ENCODE measurements at places on chromosomes 4 and X.

DNA sequence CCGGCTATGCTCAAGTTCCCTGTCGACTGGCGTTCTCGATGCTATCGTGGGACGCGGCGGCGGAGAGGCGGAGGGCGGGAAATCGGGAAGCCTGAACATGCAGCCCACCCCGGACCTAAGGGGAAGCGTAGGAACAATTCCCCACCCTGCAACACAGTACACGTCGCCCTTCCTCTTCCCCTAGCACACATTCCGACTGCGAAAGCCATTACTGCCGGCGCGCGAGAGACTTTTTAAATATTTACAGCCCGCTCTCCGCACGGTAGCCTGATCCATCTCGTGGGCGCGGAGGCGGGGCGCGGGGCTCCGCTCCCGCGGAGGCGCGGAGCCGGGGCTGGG is 48.1 kb upstream of the BCOR start:
- no peaks in the 10 kb centered on the region for H3K27me3 ChIP-seq
- no peaks in the 10 kb centered on the region for H3K36me3 ChIP-seq
- H3K4me3 ChIP-seq = peak overlapping the region; percentile 39
- H3K4me1 ChIP-seq = peaks cover 8% of the 10 kb centered on the region
- no peak for DNase-seq

DNA sequence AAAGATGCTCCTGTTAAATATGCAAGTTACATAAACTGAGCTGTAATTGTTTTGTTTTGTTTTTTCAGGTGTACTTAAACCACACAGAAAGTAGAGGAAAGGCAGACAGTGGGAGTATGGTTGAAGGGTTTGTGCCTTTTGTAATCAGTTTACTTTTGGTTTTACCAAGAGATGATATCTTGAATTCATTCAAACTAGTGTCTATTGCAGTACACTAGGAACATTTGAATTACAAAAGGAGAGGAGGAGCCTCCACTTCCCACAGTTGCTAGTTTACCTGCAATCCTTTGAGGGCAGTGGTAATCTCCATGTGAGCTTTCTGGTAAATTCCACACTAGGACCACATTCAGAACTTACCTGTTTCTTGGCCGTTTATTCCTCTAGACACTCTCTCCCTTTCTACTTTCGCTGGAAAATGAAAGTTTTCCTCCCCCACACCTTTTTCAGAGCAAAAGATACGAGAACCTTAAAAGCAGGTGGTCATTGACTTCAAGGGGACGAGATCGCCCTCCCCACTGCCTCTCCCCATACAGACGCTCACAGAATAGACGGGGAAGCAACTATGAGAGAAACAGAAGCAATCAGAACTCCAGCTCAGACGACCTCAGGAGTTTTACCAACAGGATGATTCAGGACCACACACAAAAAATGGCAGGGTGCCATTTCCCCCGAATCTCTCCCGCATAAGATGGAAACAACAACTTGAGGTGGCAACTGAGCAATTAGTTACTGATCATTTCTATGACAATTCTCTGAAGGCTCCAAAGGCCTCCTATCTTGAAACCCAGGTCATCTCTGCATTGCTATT is 3.3 kb downstream of the RBM47 start:
- H3K27ac ChIP-seq = no peak overlapping the region
- H3K36me3 ChIP-seq = no peaks in the 10 kb centered on the region
- peak; percentile 18 for DNase-seq
- H3K27me3 ChIP-seq = no peaks in the 10 kb centered on the region
- no peak overlapping the region for H3K4me3 ChIP-seq

DNA sequence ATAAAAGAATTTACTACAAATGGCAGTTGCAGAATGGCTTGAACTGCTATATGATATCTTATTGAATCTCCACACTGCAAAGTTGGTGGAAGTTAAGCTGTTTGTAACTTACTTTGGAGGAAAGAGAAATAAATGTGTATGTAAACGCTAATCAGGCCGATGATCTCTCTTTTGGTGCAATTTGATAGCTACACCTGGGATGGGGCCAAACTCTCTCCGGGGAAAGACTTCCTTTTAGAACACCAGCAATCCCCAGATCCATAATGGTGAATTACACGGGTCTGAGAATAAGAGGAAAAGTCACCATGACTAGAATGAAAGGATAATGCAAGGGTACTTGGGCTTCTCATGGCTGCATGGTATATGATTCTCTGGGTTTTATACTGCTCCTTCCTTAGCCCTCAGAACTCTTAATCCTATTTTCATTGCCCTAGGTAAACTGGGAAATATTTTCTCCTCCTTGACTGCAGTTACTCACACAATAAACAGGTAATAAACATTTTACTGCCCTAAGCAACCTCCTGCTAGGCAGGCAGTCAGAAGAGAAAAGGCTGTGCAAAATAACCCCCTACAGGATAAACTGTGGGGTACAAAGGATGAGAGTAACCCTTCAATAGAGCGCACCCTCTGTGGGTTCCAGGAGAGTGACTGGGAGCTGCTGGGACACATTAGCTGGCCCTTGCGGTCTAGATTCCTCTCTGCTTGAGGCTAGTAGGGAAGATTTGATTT is 109.3 kb downstream of the MGST2 start:
- H3K36me3 ChIP-seq = no peaks in the 10 kb centered on the region
- no peaks in the 10 kb centered on the region for H3K27me3 ChIP-seq
- H3K4me1 ChIP-seq = no peaks in the 10 kb centered on the region
- H3K4me3 ChIP-seq = no peak overlapping the region
- H3K27ac ChIP-seq = no peak overlapping the region

- H3K4me3 ChIP-seq = no peak overlapping the region
- H3K4me1 ChIP-seq = no peaks in the 10 kb centered on the region
- DNase-seq = no peak
Observed at GRCh38 chr4:55444827-55445226, 49.1 kb downstream of the TMEM165 start.

- no peak for DNase-seq
- H3K27ac ChIP-seq = no peak overlapping the region
- no peaks in the 10 kb centered on the region for H3K27me3 ChIP-seq
- H3K4me3 ChIP-seq = no peak overlapping the region
- H3K36me3 ChIP-seq = no peaks in the 10 kb centered on the region
Observed at GRCh38 chr4:94877973-94878372, 120.2 kb downstream of the BMPR1B start.

- H3K27ac ChIP-seq = no peak overlapping the region
- H3K4me3 ChIP-seq = no peak overlapping the region
- H3K4me1 ChIP-seq = no peaks in the 10 kb centered on the region
- H3K27me3 ChIP-seq = no peaks in the 10 kb centered on the region
- DNase-seq = no peak
Observed at GRCh38 chr4:121377076-121377475, 3.7 kb downstream of the QRFPR start.

Measured in ovary (tissue), 10 donors.